Transverse colon (tissue), 4 donors: ENCODE measurements at places on chromosomes 7 and 10. TPM values are rescaled to one million over a fixed set of nuclear protein-coding genes. Genes with fewer than 3 reads are reported as not detected.

- no peak for DNase-seq
These were observed 42.2 kb upstream of the NEUROD6 start for GRCh38 chr7:31382722-31383121.

DNA sequence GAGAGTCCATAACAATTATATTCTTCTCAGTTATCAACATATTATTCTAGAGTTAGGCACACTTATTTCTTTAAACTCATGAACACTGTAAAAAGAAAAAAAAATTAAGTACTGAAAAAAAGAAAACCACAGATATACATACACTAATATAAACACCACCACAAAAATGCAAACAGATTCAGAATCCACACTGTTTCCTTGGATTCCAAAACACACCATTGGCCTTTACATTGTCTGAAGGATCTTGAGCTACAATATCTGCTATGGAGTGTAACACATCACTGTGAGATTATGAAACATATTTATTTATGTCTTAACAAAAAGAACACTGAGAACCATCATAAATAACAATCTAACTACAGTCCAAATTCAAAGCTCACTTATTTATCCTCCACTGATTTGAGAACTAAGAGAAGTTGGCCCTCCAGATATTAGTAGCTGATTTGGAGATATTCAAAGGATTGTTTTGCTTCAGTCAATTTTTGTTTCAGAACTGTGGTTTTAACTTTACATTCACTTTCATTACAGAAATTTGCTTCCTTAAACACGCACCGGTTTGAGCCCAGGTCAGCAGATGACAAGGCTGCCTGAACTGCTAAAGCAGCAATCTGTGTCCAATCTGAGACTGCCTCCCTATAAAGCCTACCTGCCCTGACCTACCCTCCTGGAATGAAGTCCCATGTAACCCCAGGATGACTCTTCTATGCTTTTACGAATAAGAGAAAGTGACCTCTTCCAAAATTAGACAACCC, 47.0 kb upstream of the CDK1 start:
- DNase-seq = peak; percentile 37

GRCh38 chr7:117134889-117135552, 181.7 kb downstream of the ST7 start:
- DNase-seq = no peak

The FGFR2 gene
- total RNA-seq = 114 TPM

The CD36 gene
- 50.1 TPM for total RNA-seq

The SFR1 gene
- 4.0 TPM for total RNA-seq

The EMX2 gene
- not detected for total RNA-seq

The SAMD9L gene
- total RNA-seq = 7.2 TPM
